ENCODE measurements at places on chromosomes 3 and 15. TPM values are rescaled to one million over a fixed set of nuclear protein-coding genes. Genes with fewer than 3 reads are reported as not detected.

Gene ACAN
- total RNA-seq: 13.5 TPM

Gene ITIH3
- total RNA-seq: 16.1 TPM

Gene COL6A5
- not detected for total RNA-seq

Gene TMEM207
- not detected for total RNA-seq

Gene CAV3
- total RNA-seq: not detected

Gene SNX1
- total RNA-seq: 114 TPM

Gene NOX5
- 0.10 TPM for total RNA-seq

Gene IMPG2
- 0.38 TPM for total RNA-seq

Gene P3H2
- total RNA-seq: 20.5 TPM

Gene AGBL1
- not detected for total RNA-seq

Gene ABHD6
- total RNA-seq: 7.6 TPM

Gene STAC
- total RNA-seq: 6.5 TPM

Gene PLA2G4E
- not detected for total RNA-seq

Gene TMIE
- total RNA-seq: 1.4 TPM

Gene TMC3
- total RNA-seq: not detected

Gene ZCWPW2
- 2.4 TPM for total RNA-seq

Gene IP6K2
- total RNA-seq: 33.1 TPM

Gene REC114
- total RNA-seq: not detected

Gene PLIN1
- total RNA-seq: 4.6 TPM

Gene SH2D7
- not detected for total RNA-seq

Gene SPRED1
- total RNA-seq: 35.1 TPM

Gene CCR3
- total RNA-seq: not detected

Gene H1-8
- not detected for total RNA-seq

Gene TJP1
- total RNA-seq: 91.3 TPM

Gene SPATA12
- total RNA-seq: not detected

Gene CACNA2D2
- 2.0 TPM for total RNA-seq

Gene PLCL2
- 11.9 TPM for total RNA-seq

Gene PROS1
- total RNA-seq: 61.4 TPM

Gene GHRL
- total RNA-seq: 1.2 TPM

Gene CCR4
- total RNA-seq: 0.33 TPM

Gene PBRM1
- 78.1 TPM for total RNA-seq

Gene CHRNA3
- total RNA-seq: not detected

Gene CORO2B
- 7.2 TPM for total RNA-seq

Gene SLC24A5
- total RNA-seq: not detected

Gene TM6SF1
- total RNA-seq: 6.9 TPM

Gene ETV5
- 26.0 TPM for total RNA-seq

Gene LDHAL6B
- not detected for total RNA-seq

Gene MAGEL2
- 0.05 TPM for total RNA-seq

Gene CCDC32
- total RNA-seq: 31.1 TPM

Gene PPP2R3A
- 10.6 TPM for total RNA-seq

Gene SIDT1
- total RNA-seq: 2.1 TPM

Gene SLCO3A1
- 27.7 TPM for total RNA-seq

Gene POMGNT2
- 23.1 TPM for total RNA-seq

Gene RASGRP1
- total RNA-seq: 0.60 TPM

Gene WDR93
- not detected for total RNA-seq

Gene FANCD2OS
- total RNA-seq: not detected

Gene P2RY12
- total RNA-seq: 3.7 TPM

Gene OR5K2
- total RNA-seq: not detected

Gene FMN1
- total RNA-seq: 26.6 TPM

Gene NMNAT3
- 4.3 TPM for total RNA-seq

All from posterior vena cava (tissue), 2 donors.